ENCODE measurements at places on chromosomes 4 and X.

- no peak for DNase-seq
Observed at GRCh38 chr4:73447671-73448070, 11.7 kb downstream of the AFP start.

DNA sequence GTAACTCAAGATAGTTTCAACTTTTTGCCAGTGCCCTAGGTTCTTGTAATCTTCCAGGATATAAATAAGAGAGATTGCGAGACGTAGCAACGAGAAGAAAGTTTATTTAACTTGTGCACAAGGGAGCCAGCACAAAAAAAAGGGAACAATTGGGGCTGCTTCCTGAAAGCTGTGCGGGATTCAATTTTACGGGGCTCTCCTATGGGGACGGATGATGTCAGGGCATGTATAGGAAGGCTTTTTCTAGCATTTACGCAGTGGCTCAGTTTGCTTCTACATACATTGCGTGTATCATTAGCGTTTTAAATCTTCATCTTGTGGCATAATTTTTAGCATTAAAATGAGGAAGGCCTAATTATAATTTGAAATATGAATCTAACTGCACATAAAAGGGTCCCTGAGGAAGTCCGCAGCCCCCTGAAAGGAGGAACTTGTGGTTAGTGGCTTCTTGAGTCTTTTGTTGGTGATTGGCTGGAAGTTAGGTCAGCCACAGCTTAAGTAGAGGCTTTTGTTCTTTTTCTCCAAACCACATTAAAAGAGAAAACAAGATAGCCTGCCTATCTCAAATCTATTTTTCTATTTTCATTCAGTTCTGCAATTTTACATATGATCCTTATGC lies 668.2 kb upstream of the NDST4 start:
- DNase-seq: no peak

DNA sequence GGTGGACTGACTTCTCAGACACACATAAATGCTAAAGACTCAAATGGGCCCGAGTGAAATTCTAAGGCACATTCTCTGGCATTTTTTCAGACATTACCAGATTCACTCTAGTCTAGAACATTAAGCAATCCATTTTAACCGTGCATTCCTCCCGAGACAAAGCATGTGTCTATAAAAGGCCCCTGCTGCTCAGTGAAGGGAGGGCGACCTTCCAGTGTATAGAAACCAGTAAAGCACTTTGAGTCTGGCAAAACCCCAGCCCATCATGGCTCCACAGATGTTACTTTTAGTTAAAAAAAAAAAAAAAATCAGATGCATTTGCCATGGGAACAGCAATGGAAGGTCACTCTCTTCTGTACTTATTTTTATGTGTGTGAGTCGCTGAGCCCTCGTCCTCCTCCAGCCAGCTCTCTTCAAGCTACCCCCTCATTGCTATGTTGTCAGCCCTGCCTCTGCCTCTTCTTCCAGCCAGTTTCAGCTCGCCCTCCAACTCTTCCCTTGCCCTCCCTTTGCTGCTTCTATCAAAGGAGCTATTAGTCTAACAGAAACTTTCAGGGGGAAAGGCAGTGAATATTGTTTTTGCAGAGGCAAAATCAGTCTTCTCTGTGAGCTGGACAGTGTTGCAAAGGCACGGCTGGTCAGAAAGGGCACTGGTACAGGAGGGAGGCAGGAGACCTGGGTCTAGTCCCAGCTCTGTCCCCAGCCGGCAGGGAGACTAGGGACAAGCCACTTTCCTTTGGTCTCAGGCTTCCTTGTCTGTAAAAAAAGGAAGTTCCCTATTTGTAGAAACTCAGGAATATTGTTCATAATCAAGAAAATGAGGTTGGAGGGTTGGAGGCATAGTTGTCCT lies 644.2 kb downstream of the ZNF674 start:
- DNase-seq: no peak

DNA sequence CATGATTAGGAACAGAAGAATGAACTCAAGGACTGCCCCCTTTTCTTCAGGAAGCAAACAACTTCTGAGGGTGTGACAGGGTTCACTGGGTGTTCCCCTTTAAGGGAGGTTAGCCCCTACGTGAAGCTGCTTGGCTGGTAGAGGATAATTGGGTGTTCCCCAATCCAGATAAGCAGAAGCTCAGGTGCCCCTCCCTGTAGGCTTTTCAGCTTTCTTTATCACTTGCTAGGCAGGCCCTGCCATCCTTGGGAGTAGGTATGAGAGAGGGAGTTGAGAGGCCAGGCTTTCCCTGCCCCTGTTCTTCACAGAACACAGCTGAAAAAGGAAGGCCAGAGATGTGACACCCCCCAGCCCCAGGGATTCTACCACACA lies 44.2 kb downstream of the RTL9 start:
- no peak for DNase-seq
